ENCODE measurements at places on chromosomes 13 and 19.

GRCh38 chr13:49828453-49828852 is 36.0 kb upstream of the KPNA3 start:
- DNase-seq: peak; percentile 36

GRCh38 chr13:23570099-23570920 is at the start of gene TNFRSF19:
TNFRSF19 (plus strand) TSS chr13:23570412; CDS start chr13:23590184, 19,772 bp downstream.
- DNase-seq: no peak

DNA sequence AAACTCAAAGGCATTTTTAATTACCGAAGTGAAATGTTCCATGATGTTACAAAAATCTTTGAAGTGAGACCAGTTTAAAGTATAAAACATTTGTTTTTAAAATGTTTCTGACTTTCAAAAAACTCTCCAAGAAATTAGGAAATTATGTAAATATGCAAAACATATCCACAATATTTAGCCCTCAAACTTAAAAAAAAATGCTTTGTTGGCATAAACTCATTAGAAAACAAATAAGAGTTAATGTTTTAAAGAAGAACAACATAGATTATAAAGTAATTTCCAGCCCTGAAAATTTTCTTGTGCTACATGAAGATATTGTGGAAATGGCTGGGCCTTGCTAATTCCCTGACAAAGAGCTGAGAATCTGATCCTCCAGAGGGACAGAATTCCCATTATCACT is 199.7 kb upstream of the STARD13 start:
- no peak for DNase-seq

DNA sequence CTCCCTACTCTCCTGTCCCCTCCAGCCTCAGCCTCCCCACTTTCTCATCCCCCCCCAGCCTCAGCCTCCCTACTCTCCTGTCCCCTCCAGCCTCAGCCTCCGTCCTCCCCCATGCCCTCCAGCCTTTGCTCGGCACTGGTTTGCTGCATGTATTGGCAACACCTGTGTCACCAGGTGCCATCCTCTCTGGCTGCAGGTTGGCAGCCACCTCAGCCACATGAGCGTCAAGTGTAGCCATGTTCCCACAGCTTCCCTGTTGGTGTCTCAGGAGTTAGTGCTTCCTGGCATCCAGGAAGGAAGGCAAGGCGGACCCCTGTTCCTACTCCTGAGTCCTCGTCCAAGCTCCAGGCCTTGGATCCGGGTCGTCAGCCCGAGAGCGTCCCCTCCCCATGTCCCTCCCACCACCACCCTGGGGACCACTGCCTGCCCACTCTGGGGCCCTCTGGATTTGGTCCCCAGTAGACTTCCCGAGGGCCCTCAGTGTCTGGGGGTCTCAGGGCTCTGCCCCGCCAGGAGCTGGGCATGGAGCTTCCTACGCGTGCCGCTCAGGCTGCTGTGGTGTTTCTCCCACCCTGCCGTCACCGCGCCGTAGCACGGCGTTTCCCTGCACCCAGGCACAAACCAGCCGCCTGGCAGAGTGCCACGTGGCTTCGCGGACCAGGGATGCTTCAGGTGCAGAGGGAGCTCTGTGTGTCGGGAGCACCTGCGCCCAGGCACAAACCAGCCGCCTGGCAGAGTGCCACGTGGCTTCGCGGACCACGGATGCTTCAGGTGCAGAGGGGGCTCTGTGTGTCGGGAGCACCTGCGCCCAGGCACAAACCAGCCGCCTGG is 128.3 kb upstream of the MCF2L start:
- no peak for DNase-seq

DNA sequence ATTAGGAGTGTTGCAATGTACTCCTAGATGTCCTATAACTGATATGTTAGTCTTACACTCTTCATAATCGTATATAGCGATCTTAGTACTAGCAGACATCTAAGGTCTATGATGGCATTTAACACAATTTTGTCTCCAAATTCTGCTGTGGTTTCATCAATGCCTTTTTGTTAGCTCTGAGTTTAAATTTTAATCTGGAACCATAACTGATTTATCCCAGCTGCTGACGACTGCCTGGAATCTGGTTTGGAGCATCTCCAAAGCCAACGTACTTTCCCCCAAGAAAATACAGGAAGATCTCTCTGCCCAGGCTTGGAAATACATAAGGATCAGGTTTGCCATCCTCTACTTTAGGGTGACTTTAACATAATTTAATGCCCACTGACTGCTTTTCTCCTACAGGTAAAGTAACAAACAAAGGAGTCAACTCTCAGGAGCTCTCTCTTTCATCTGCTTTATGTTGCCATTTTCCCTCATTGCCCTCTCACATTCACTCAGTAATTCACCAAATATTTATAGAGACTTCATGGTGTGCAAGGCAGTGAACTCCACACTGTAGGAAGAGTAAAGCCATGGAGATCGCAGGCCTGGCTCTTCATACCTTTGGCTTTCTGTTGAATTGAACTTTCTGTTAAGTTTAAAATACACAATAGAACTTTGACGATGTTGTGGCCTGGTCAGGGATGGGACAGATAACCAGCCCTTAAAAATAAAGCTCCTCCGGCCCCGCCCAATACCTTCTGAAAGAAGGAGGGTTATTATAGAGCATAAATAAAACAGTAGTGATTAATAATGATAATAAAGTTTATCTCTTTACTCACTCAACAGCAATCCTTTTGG is 23.3 kb upstream of the SPART start:
- no peak for DNase-seq

DNA sequence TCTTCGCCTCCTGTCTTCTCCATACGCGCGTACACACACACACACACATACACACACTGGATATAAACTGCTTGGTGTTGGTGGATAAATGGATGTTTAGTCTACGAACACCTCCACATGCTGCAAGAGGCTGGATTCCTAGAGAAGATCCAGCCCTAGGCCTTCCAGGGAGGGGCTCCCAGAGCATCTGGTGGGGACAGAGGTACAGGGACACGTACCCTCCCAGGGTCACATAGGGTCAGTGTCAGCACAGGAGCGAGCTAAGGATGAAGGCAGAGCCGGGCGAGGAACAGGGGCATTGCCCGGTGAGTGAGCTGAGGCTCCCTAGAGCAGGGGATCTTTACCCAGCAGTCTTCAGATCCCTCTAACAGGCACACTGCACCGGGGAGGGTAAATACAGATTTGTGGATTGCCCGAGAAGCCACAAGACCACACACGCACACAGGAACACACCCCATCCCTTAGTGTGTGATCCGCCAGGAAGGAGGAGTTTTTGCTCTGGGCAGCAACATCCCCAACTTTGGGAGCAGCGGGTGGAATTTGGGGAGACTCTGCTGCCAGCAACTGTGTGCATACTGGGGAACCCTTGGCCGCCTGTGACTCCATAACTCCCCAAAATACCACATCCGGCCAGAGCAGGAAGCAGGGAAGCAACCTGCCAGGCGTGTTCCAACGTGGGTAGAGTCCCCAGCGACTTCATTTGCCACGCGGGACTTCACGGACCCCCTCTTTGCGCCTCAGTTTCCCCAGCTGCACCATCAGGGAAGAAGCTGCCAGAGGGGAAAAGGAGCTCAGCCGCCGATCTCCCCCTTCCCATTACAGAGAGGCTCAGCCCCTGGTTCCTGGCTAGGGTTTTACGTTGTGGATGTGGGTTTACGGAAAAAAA is 5.8 kb upstream of the TLE2 start:
- DNase-seq: no peak

Measured in GF-D8 (cell line).